ENCODE measurements at places on chromosomes 2 and 18.

GRCh38 chr2:183078163-183078463 is 434 bp upstream of the DUSP19 start:
- no peak for DNase-seq

- DNase-seq = no peak
Observed at GRCh38 chr2:179768765-179769164, 92.6 kb downstream of the ZNF385B start.

- DNase-seq = no peak
Observed at GRCh38 chr2:214497489-214497888, 86.6 kb downstream of the VWC2L start.

DNA sequence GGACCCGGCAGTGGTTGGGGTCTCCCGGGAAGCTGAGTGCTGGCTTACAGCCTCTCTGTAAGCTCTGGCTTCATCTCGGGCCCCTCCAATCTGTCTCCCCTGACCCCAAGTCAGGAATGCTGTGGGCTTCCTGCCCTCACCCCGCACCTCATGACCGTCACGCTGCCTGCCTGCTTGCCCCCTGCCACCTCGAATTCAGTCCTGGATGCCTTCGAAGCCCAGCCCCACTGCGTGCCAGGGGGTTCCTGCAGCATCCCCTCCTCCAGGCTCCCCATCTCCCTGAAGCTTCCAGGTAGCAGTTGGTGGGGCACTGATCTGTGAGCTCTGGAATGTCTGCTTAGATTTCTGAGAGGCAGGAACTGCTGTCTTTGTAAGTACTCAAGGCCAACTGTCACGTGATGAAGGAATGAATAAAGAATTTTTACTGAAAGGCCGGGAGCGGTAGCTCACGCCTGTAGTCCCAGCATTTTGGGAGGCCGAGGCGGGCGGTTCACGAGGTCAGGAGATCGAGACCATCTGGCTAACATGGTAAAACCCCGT is 6.5 kb downstream of the CLHC1 start:
- no peak for DNase-seq

DNA sequence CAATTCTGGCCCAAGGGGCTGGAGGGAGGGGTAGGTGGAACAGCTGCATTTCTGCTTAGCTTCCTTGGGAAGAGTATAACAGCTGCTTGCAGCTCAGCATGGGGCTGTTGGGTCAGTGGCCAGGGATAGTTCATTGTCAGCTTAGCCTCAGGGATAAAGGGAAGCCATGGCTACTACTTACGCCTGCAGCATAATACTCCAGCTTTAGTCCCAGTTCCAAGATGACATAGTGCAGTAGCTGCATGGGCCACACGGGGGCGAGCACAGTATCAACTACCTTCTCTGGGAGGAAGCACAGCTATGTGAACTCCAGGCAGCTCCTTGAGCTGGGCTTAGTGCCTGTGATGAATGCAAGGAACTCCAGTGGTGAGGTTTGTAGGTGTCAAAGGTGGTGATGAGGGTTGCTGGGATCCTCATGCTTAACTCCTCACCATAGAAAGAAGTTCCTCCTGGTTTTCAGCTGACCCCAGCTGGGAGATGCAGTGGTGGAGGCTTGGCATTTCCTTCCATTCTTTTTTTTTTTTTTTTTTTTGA is 35.4 kb upstream of the RHOB start:
- peak; percentile 78 for DNase-seq

- no peak for DNase-seq
Observed at GRCh38 chr2:238891457-238892203, 43.7 kb downstream of the TWIST2 start.

DNA sequence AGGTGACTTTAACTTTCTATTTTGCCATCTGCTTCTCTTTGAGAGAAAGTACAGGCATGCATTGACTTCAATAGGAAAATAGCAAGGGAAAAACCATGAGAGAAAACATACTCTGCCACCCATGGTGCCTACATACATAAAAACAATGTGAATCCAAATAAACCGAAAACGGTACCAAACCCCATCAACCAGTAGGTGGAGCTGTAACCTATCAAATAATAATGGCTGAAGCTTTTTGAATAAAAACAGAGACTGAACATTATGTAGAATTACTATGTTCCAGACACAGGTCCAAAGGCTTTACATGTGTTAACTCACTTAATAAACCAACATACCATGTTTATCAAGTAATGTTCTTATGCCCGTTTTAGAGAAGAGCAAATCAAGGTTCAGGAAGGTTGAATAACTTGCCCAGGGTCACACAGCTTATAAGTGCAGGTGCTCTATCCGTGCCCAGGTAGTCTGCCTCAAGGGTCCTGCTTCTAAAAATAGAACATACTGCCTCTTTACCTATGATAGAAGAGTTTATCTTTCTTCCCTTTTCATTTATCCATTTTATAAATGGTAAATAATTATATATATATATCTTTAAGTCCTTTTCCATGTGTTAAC is 293.9 kb upstream of the SYT4 start:
- peak; percentile 68 for DNase-seq

GRCh38 chr18:39721712-39722111 is 2156.1 kb upstream of the CELF4 start:
- DNase-seq = no peak

DNA sequence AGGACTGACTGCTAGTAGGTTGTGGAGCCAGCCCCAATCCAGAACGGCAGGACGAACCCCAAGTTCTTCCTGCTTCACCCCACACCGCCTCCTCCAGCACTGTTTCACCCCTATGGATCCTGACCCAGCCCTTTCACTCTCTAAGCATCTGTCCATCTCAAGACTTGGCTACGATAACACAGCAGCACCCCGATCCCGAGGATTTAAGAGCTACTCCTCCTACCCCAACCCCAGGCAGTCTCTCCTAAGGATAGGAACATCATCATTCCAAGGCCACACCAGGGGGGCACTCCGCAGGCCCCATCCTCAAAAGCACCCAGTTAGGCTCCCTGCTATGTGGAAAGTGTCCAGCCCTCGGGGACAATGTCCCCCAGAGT is 645 bp downstream of the KCTD18 start:
- peak; percentile 59 for DNase-seq

- peak; percentile 91 for DNase-seq
Observed at GRCh38 chr18:55321265-55322177, 266.5 kb downstream of the TCF4 start.

GRCh38 chr2:121133551-121134319 is 151.3 kb downstream of the TFCP2L1 start:
- DNase-seq = no peak

DNA sequence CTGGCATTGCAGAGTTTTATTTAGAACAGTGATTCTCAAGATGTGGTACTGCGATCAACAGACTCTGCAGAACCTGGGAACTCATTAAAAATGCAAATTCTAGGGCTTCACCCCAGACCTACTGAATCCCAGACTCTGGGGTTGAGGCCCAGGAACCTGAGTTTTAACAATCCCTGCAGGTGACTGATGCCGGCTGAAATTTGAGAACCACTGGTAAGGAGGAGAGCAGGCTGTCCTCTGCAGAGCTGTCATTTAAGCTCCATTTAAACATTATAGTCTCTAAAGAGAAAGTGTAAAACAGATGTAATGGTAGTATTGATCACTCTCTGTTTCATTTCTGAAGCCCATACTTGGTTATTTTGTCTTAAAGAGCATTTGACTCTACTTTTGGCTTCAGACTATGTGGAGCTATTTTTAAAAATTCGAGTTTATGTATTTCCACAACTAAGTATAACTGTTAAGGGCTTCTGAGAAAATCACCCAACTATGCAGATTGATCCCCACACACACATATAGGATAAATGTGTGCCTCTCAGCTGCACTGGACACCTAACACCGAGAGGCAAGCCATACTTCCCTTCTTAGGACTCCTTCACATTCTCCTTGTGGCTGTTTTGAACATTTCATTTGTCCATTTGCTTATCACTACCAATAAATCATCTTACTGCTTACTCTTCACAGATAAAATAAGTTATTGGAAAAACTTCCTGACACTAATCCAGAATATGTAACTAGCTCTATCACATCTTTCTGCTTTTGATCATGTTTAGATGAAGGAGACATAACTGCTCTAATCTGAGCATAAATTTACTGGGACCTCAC is 487.5 kb downstream of the DLGAP1 start:
- no peak for DNase-seq

GRCh38 chr2:159942146-159942545 is 120.3 kb downstream of the PLA2R1 start:
- DNase-seq = no peak

- DNase-seq = no peak
Observed at GRCh38 chr2:137194111-137194510, 428.8 kb downstream of the THSD7B start.

DNA sequence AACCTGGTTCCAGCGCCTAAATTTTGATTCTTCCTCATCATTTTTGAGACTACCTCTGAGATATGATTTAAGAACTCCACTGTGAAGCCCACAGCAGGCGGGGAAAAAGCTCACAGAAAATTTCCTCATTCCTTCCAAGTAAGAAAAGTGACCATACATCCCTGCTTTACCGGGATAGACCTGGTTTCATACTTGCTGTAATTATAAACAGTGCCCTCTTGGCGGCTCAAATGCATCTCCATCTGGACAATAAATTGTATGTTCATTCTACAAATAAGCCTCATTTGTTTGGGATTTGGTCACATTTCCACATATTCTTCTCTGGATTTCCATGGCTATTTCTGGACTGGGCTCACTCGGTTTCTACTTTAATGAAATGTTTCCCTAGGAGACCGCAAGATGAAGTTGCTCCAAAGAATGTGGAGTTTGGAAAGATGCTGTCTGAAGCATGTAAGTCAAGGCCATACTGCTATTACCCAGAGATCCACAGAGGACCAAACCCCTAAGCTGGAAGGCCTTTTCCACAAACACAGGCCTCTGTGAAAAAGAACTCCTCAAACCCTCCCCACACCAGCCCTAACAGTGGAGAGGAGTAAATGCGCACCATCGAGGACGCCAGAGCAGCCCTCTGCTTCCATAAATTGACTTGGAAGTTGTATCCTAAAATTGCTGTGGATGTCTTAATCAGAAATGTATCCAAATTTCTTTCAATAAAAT is 13.9 kb downstream of the STAT1 start:
- no peak for DNase-seq

- no peak for DNase-seq
Observed at GRCh38 chr2:45237128-45237527, 227.9 kb upstream of the SIX2 start.

DNA sequence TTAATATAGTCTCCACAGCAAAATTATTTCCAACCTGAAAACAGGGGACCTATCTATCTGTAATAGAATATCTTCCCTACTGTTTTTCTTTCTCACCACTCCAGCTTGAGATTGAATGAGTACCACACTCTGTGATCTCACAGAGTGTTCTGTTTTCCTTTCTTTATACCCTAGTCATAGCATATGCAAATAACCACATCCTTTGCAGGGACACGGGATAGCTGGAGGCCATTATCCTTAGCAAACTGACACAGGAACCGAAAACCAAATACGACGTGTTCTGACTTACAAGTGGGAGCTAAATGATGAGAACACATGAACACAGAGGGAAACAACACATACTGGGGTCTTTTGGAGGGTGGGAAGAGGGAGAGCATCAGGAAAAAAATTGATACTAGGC is 224.7 kb downstream of the SLC8A1 start:
- no peak for DNase-seq

- no peak for DNase-seq
Observed at GRCh38 chr2:30351116-30351515, 95.9 kb upstream of the LCLAT1 start.
